ENCODE measurements at places on chromosomes 1 and 21.

GRCh38 chr1:13550663-13551062, 33.0 kb upstream of the PDPN start:
- no peak overlapping the region for H3K27ac ChIP-seq
- H3K4me1 ChIP-seq = no peaks in the 10 kb centered on the region
- no peak overlapping the region for H3K4me3 ChIP-seq
- H3K27me3 ChIP-seq = no peaks in the 10 kb centered on the region

GRCh38 chr1:156927215-156928042, 7.0 kb downstream of the LRRC71 start:
- H3K4me3 ChIP-seq = peak overlapping the region; percentile 35
- peaks cover 52% of the 10 kb centered on the region for H3K27me3 ChIP-seq
- no peak overlapping the region for H3K27ac ChIP-seq
- DNase-seq = no peak
- no peaks in the 10 kb centered on the region for H3K36me3 ChIP-seq

DNA sequence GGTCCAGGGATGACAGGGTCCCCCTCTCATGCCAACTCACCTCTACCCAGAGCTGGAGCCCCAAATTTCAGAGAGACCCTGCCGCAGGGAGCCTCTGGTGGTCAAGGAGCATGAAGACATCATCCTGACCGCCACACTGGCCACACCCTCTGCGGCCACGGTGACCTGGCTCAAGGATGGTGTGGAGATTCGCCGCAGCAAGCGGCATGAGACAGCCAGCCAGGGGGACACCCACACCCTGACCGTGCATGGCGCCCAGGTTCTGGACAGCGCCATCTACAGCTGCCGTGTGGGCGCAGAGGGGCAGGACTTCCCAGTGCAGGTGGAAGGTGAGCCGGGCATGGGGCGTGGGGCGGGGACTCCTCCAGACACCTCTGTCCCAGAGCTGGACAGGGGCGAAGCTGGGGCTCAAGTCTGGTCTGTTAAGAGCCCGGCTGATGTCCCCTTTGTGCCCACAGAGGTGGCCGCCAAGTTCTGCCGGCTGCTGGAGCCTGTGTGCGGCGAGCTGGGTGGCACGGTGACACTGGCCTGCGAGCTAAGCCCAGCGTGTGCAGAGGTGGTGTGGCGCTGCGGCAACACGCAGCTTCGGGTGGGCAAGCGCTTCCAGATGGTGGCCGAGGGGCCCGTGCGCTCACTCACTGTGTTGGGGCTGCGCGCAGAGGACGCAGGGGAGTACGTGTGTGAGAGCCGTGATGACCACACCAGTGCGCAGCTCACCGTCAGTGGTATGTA, 66.0 kb downstream of the OBSCN start:
- no peak for DNase-seq
- no peaks in the 10 kb centered on the region for H3K27me3 ChIP-seq
- H3K4me3 ChIP-seq = no peak overlapping the region
- H3K4me1 ChIP-seq = peaks cover 2% of the 10 kb centered on the region

DNA sequence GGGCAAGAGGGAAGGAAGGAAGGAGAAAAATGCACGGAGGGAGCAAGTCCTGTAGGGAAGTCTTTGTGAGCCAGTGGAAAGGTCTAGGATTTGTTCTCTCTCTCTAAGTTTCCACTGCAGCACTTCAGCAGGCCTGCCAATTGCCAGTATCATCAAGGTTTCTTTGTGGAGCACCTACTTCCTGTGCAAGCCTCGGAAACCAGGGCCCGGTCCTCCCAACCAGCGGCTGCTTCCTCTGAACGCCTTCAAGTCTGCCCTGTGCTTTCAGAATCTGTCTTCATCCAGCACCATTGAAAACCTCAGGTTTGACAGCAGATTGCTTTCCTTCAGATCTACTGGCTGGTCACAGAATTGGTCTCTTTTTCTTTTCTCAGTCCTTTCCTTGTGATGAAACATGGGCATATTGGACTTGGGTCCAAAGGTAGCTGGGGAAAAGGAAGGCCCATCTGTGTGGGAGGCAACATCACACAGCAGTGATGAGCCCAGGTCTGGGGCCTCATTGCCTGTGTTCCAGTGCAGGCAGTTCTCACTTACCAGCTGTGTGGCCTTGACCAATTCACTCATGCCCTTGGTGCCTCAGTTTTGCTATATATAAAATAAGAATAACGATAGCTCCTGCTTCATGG, 144.5 kb downstream of the SEC16B start:
- H3K27ac ChIP-seq = no peak overlapping the region
- no peaks in the 10 kb centered on the region for H3K36me3 ChIP-seq
- no peak for DNase-seq
- no peaks in the 10 kb centered on the region for H3K27me3 ChIP-seq
- H3K4me3 ChIP-seq = no peak overlapping the region

GRCh38 chr1:64572222-64572900, 102.4 kb downstream of the CACHD1 start:
- peak; percentile 20 for DNase-seq
- no peaks in the 10 kb centered on the region for H3K27me3 ChIP-seq
- no peak overlapping the region for H3K27ac ChIP-seq
- peaks cover 8% of the 10 kb centered on the region for H3K4me1 ChIP-seq
- H3K4me3 ChIP-seq = no peak overlapping the region

All from iPS DF 6.9 (cell line).